Cardiac septum (tissue), 1 donor: ENCODE measurements at places on chromosomes 2 and 18. TPM values are rescaled to one million over a fixed set of nuclear protein-coding genes. Genes with fewer than 3 reads are reported as not detected.

OTOS gene
- total RNA-seq, result not detected

CRYGC gene
- total RNA-seq, result not detected

DNA sequence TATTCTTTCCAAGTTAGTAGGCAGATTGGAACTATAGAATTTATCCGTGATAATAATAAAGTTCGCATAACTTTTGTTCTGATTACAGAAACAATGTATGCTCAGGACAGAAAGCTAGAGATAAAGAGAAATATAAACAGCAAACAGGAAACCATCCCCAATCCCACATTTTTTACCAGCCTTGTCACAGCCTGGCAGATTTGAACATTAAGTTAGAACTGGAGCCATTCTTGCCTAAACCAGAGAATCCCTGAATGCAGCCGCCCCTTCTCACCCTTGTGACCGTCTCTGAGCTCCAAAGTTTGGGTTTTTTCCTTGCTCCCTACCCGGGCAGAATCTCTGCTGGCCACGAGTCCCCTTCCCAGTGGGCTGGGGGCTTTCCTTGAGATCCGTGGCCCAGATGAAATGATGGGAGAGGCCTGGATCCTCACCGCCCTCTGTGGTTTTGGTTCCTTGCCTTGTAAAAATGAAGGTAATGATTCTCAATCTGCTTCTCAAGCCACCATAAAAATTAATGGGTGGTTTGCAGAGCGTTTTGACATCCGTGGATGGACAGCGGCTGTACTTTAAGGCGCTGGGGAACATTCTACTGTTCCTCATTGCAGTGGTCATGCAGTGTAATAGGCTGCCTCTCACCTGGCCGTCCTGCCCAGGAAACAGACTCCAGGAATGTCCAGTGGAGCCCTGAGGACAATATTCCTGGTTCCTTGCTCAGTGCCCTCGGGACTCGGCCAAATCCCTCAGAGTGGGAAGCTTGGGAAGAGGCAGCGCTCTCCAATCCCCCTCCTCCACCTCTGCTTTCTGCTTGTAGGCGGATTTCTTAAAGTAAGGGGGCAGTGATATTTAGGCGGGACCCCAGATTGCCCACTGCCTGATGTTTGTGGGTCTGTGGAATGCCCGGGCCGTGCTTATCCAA, 1.6 kb downstream of the SH3BP4 start:
- DNase-seq, result peak; percentile 51

- DNase-seq, result peak; percentile 91
Observed at GRCh38 chr2:64644458-64645382, 9.0 kb downstream of the SERTAD2 start.

DNA sequence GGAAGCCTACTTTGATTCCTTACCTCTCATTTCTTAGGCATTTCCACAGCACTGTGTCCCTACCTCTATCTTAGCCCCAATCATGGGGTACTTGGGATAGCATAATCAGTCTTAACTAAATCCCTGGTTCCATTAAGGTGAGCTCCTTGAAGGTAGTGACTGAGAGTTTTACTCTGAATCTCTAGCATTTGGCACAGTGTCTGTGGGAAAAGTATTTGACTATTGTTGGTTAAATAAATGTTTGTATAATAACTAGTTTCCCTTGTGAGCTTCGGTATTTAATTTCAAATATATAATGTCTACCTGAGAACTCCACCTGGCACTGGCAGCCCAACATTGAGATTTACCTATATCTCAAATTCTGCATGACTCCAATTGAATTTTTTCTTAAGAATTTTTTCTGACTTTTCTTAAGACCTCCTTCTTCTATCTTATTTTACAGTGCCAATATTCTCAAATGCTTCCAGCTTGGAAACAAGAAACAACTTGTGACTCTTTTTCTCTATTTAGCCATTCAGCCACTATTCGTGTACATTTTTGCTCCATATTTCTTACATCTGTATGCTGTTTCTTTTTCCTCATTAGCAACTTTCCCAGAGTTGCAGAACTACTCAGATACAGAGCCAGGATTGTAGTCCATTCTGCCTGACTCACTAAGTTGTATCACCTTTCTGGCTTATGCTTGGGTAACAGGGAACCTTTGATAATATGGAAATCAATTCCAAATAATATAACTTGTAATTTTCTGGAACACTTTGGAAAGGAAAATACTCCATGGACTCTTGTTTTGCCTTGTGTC, 214.0 kb upstream of the NT5C1B start:
- no peak for DNase-seq

DNA sequence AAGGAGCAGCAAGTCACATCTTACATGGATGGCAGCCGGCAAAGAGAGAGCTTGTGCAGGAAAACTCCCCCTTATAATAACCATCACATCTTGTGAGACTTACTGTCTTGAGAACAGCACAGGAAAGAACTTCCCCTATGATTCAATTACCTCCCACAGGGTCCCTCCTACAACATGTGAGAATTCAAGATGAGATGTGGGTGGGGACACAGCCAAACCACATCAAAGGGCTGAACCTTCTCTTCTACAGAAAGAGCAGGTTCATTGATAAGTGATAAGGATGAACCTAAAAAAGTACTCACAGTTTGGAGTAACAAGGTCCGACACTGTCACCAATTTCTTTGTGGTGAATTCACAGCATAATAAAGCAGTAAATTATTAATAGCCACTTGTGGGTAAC, 422.2 kb upstream of the FSIP2 start:
- DNase-seq, result no peak

- no peak for DNase-seq
Observed at GRCh38 chr2:47028171-47028570, 112.6 kb upstream of the MCFD2 start.

DNA sequence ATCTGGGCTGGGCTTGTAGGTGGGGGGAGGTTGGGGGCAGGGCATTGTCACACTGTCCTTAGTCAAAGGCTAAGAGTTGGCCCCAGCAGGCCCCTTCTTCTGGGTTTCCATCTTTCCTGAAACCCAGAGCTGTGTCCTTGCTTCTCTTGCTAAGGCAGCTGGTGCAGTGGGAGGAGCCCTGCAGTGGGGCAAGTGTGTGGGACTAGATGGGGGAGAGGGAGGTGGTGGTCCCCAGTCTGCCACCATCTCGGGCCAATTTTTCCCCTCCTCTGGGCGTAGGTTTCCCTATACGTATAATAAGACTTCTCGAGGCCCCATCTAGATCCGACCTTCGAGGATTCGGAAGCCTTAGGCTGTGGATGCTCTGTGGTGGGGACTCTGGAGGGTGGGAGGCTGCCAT, 3.5 kb downstream of the KCNF1 start:
- DNase-seq, result peak; percentile 55

- DNase-seq, result no peak
Observed at GRCh38 chr18:74141667-74142066, 6.0 kb downstream of the FBXO15 start.

DNA sequence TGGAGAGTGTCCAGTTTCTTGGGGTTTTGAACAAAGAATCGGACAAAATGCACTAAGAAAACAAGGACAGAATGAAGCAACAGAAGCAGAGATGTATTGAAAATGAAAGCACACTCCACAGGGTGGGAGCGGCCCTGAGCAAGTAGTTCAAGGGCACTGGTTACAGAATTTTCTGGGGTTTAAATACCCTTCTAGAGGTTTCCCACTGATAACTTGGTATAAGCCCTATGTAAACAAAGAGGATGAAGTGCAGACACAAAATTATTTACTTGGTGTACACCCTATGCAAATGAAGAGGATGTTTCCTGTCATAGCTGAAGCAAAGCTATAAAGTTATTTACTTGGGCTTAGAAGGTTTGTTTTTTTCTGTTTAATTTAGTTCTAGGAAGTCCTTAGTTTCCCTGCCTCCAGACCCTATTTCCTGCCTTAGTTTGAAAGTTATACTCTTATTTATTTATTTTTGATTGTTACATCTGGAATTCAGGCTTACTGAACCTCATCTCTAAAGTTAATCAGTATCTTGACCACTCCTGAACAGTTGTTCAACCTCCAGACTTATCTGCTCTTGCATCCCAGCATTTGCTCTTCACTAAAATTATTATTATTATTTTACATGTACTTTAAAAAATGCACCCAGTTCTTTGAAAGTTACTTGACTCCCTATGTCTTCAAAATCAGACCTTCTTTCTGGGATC, 193.5 kb downstream of the SPP2 start:
- no peak for DNase-seq
